ENCODE measurements at places on chromosomes 11 and 22.

- DNase-seq = no peak
These were observed 47.1 kb upstream of the CLDN5 start for GRCh38 chr22:19571207-19571795.

- DNase-seq = no peak
These were observed 38.3 kb downstream of the MADD start for GRCh38 chr11:47308050-47308823.

DNA sequence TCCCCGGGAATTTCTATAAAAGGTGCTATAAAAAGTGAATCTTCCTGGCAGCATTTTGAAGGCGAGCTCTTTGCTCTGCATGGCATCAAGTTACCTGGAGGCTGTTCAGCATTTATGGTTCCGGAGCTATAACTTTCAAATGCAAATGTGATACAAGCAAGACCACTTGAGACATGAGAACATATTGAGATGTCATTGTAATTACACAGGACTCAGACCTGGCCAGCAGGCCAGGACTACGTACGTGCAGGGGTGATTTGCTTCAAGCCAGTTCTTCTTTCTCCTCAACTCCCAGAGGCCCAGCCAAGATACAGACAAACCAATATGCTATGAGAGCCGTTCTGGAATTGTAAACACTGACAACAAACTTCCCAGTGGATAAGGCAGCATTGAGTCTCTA is 227.4 kb upstream of the FAT3 start:
- no peak for DNase-seq

DNA sequence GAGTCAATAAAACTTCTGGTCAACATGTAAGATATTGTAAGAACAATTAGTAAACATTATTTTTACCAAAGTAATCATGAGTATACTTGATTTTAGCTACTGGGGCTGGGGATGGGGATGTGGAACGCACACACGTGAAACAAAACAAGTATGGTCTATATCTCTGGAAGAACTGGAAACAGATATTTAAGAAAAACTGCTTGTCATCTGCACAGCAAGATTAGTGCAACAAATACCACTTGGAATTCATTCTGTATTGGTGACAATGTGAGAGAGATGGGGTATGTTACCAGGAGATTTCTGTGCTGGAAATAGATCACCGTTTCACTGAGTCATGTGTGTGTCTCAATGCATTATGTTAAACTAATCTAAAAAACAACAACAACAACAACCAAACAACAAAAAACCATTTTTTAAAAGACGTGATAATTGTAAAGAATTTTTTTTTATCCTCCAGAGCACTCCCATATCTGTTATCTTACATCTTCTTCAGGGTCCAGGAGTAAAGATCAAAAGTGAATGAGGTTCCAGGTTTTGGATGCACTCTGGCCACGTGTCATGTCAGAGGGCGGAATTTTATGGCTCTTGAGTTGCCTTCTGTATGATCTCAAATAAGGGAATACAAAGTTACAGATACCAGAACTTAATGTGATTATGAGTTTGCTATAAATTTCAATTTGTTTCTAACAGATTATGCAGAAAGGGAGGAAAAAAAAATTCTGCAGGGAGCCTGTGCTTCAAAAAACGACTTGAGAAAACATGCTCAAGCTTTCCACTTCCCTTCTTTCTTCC is 153.0 kb downstream of the BBOX1 start:
- DNase-seq = no peak

DNA sequence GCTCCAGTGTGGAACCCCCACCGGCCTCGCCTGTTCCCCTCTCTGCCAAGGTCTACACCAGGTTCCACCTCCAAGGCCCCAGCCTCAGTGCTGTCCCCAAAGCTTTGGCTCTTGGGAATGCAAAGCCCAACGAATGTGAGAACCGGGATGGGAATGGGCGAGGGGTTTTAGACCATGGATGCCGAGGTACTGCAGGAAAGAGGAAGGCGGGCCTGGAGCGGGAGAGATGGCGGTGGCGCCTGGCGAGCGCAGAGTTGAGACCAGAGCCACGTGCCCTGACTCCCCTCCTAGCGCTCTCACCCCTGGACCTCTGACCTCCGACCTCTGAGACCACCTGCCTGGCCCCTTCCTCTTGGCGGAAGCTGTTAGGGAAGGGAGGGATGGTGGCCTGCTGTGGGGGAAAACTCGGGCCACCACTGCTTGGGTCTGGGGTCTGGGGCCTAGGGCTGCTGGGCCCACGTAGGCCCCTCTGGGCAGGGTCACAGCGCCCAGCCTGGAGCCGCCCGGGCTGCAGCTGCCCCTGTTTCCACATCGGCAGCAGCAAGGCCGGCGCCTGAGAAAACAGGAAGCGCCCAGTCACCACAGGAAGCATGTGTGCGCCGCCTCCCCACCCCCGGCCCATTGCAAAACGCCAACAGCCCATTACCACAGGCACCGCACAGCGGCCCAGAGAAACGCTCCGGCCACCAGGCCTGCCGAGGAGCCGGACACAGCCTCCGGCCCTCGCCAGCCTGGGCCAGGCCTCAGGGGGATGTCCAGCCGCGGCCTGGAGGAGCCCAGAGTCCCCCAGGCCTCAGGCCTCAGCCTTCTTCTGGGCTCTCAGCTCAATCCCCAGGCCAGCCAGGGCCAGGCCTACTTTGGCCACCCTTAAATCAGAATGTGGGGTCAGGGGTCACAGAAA is 13.8 kb upstream of the SLC39A13 start:
- DNase-seq = peak; percentile 90

GRCh38 chr22:25690798-25691197 is 51.2 kb upstream of the MYO18B start:
- no peak for DNase-seq

DNA sequence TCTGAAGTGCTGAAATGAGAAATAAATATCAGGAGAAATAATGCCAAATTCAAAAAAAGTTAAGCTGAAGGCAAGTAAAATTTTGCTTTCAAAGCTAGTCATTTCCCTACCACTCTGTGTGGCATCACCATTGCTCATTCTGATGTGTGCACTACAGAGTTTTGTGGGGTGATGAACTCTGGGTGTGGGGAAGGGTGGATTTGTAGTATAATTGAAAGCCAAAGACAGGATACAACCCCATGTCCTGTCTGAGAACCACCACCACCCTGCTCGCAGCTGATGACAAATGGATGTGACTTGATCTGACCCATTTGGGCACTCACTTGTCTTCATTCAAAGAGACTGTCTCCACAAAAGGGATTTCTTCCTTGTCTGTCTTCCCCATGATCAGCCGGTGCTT is 19.3 kb upstream of the TMEM9B start:
- DNase-seq = no peak

DNA sequence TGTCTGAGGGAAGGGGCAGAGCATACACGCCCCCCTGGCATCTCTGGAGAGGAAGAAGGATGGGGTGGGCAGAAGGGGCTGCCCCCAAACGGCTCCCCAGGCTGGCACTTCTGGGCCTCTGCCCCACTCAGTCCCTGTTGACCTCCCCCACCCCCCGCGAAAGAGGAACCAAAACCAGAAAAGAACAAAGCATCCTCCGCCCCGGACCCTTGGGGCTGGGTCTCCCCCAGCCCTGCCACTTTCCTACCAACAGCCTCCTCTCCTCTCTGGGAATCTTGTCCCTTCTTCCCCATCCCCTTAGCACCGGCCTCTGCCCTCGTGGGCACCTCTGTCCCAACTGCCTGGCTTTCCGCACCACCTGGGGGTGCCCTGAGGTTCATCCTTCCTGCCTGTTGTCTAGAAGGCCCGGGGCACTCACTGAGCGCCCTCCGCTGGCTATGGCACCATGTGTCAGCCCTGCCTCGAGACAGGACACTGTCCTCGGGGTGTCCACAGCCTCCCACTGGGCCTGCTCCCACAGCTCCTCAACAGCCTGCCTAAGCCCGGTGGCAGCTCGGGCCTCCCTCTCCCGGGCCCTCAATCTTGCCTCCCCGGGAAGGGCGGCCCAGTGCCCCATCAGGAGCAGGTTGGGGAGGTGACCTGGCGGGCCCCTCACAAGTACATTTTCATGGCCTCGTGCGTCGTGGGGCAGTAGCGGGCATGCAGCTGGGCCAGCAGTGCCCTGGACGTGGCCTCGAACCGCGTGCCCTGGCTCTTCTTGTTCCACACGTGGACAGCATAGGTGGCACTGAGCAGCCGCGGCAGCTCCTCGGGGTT is 28.2 kb downstream of the A4GALT start:
- no peak for DNase-seq

DNA sequence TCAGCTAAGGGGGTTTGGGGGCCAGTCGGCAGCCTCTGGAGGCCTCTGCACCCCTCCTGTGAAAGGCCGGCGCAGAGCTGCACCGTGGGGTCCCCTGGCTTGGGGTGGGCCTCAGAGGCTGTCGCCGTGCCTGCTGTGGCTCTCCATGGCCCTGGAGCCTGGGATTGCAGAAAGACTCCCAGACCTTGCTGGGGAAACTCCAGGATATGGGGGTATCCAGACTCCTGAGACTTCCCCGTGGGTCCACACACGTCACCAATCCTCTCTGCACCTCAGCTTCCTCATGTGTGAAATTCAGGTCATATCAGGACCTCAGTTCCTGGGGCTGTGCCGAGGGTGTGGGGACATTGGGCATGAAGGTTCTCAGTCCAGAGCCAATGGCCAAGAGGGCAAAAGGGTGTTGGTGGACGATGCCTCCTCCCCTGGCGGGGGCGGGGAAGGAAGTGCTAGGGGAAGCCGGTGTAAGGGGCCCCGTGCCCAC is 97.1 kb downstream of the KCNQ1 start:
- no peak for DNase-seq

DNA sequence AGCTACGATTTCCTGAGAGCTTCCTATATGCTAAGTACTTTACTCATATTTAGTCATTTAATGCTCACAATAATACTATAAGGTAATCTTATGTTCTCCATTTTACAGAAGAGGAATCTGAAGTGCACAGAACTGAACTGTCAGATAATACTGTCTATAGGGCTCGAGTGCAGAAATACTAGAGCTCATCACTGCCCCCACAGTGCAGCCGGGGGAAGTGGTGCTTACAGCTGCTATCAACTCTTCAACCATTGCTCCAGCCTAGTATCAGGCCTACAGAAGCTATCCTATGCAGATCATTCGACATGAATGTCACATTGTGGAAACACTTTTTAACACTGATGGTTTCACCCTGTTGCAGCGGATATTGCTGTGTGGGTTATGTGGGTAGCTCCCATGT is 929.9 kb downstream of the NTM start:
- no peak for DNase-seq
